ENCODE measurements at places on chromosomes 6 and 20. TPM values are rescaled to one million over a fixed set of nuclear protein-coding genes. Genes with fewer than 3 reads are reported as not detected.

RALGAPA2 gene
- total RNA-seq: 7.2 TPM

- DNase-seq: peak; percentile 21
These were observed 92.2 kb downstream of the CEP57L1 start for GRCh38 chr6:109187399-109188114.

BMP5 gene
- not detected for total RNA-seq

GRCh38 chr6:102766963-102767362 is 1373.5 kb downstream of the GRIK2 start:
- DNase-seq: no peak

DNA sequence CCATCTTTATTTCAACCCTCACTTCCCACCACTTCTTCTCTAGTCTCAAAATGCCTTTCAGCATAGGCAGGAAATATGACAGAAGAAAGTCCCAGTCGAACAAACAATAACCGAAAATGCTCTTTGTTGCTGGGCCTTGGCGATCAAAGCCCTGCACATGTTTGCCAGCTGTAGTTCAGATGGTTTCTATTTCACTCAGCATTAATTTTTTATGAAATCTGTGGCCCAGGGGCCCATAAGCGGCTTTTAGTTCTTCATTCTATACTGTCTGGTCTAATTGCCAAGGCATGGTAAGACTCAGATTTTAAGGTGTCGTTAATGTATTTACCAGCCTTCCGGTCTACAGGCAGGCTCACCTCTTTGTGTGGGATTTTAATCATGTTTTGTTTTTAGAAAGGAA is 10.9 kb upstream of the F13A1 start:
- no peak for DNase-seq

TRAPPC3L gene
- not detected for total RNA-seq

IMPG1 gene
- not detected for total RNA-seq

ADA gene
- 4.4 TPM for total RNA-seq

DDX43 gene
- not detected for total RNA-seq
